ENCODE measurements at places on chromosomes 6 and 20.

DNA sequence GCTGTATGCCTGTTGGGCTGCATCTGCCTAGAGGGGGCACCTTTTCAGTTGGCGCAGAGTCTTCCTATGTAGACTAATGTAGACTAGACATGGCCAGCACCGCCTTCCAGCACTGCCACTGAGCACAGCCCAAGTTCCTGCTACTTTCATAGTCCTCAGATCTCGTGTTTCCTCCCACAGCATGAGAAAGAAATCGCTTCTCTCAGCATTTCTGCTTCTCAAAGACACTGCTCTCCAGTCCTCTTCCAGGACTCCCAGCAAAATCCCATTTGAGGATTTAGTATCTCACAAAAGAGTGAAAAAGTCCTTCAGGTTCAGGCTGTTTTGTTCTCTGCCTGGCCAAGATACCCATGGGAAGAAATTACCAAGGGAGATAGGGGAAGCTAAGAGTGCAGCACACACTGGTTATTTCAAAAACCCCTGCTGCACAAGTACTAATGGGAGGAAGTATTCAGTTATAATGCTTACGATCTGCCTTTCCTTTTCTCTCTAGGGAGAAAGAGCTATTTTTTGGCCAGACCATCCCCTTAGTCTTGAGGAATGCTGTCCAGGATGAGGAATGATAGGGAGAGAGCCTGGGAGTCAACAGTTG, 35.7 kb downstream of the OGFRL1 start:
- DNase-seq, result no peak

DNA sequence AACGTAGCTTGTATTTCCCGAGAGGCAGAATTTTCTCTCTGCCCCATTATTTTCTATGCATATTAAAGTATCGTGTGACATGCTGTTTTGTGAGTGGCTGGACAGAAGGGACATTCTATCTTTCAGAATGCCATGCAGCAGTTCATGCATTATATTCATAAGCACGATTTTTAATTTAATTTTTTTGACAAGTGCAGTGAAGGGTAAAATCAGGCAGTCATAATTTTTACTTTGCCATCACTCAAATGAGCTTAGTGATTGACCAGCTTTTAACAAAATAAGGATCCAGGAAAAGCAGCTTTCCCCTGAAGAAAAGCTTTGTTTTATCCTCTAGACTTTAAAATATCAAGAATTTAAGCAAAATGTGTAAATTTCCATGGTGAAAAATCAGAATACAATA, 673.3 kb downstream of the KIF16B start:
- no peak for DNase-seq

DNA sequence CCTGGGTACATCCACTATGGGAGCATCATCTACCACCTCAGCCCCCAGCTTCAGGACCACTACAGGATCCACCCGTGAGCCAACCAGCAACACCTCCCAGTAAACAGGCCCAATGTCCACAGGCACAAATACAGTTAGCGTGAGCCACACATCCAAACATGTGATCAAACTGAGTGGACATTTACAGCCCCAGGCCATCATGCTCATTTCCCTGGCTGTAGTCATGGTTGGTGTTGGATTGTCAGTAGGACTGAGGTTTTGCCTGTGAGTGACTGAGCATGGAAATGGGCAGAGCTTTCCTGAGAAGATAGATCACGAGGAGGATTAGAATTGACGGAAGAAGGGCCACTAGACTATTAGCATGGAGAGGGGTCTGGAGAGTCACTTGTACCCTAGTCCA, 10.7 kb upstream of the MUC21 start:
- no peak for DNase-seq

GRCh38 chr6:39111280-39111679, 3.7 kb downstream of the SAYSD1 start:
- no peak for DNase-seq

- DNase-seq, result no peak
Observed at GRCh38 chr6:100472674-100473073, 8.0 kb upstream of the SIM1 start.

GRCh38 chr20:4029505-4030467, 14.4 kb upstream of the RNF24 start:
- no peak for DNase-seq

- DNase-seq, result no peak
Observed at GRCh38 chr20:32449057-32449889, 91.1 kb downstream of the ASXL1 start.

- DNase-seq, result no peak
Observed at GRCh38 chr6:152952866-152953509, 29.9 kb downstream of the FBXO5 start.

DNA sequence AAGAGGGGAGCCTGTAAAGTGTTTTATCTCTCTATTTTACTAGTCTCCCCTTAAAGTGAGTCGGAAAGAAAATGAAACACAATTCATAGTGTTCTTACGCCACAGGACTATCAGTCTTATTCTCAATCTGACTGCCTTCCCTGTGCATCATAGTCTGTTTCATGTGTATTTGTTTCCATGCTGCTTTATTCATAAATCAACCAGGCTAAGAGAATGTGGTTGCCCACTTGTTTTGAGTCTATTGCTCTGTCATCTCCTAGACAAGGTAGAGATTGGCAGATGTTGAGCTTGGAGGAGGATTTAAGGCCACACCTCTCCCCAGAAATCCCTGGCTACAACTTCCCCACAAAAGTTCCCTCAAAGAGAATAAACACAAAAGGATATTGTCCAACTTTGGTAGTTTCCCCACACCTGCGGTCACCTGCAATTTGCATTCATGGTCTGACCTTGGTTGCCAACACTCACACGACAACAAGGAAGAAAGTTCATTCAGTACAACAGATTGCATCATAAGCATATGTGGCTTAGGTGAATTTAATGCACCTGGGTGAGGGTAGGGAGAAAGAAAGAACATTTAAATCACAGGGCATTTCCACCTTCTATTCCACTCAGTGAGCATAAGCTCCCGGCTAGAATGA, 167.1 kb upstream of the FBXL4 start:
- no peak for DNase-seq

- DNase-seq, result no peak
Observed at GRCh38 chr6:68639826-68640490, 4.9 kb downstream of the ADGRB3 start.

DNA sequence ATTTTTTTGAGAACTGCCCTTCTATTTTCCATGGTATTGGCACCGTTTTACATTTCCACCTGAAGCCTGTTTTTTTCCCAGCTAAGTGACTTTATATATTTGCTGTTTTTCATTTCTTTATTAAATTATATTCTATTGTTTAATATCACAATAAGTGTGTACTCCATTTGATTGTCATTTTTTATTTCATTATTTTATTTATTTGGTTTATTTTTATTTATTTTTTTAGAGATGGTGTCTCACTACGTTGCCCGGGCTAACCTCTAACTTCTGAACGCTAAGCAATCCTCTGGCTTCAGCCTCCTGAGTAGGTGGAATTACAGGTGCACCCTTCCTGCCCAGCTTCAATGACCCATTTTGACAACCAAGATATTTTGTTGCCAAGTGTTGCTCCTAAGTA, 202.6 kb downstream of the SIM1 start:
- DNase-seq, result no peak

- no peak for DNase-seq
Observed at GRCh38 chr6:126077810-126078776, 91.8 kb downstream of the TRMT11 start.

DNA sequence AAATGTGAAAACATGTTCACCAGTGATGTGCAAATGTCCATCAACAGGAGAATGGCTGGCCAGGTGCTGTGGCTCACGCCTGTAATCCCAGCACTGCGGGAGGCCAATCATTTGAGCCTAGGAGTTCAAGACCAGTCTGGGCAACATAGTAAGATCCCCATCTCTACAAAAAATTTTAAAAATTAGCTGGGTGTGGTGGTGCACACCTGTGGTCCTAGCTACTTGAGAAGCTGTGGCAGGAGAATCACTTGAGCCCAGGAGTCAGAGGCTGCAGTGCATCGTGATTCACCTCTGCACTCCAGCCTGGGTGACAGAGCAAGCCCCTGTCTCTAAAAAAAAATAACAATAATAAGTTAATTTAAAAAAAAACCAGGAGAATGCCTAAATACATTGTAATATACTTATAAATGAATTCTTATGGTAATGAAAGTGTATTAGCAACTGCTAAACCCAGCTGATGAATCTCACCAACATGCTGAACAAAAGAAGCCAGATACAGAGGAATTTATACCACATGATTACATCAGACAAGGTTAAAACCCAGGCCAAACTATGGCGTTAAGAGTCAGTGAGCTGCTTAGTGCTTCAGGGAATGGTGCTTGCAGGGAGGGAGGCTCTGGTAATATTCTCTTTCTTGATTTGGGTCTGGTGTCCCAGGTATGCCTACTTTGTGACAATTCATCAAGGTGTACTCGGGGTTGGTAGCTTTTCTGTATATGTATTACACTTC, 36.4 kb downstream of the RPP40 start:
- DNase-seq, result no peak

GRCh38 chr20:11403711-11404110, 514.0 kb upstream of the BTBD3 start:
- no peak for DNase-seq

DNA sequence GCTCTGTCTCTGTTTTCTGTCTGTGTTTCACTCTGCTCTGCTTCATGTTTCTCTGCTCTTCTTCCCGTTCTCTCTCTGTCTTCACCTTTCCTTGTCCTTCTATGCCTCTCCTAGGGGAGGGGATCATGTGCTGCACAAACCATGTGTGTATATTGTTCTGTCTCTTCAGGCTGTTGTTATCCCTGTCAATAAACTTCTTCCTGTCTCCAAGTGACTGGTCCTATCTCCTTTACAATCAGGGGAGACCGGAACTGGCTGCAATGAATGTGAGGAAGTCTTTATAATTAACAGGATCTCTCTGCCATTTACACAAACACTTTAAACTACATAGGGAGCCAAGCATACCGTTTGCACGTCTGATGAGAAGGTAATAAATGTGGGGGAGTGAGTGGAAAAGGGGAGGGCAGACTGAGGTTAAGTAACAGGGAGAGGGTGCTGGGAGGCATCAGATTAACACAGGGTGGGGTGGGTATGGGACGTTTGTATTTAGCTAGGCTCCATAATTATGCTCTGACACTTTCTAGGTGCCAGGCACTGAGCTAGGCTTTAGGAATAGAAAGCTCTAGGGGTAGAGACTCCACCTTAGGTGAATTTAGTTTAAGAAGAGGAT, 626.1 kb downstream of the DHX35 start:
- no peak for DNase-seq

DNA sequence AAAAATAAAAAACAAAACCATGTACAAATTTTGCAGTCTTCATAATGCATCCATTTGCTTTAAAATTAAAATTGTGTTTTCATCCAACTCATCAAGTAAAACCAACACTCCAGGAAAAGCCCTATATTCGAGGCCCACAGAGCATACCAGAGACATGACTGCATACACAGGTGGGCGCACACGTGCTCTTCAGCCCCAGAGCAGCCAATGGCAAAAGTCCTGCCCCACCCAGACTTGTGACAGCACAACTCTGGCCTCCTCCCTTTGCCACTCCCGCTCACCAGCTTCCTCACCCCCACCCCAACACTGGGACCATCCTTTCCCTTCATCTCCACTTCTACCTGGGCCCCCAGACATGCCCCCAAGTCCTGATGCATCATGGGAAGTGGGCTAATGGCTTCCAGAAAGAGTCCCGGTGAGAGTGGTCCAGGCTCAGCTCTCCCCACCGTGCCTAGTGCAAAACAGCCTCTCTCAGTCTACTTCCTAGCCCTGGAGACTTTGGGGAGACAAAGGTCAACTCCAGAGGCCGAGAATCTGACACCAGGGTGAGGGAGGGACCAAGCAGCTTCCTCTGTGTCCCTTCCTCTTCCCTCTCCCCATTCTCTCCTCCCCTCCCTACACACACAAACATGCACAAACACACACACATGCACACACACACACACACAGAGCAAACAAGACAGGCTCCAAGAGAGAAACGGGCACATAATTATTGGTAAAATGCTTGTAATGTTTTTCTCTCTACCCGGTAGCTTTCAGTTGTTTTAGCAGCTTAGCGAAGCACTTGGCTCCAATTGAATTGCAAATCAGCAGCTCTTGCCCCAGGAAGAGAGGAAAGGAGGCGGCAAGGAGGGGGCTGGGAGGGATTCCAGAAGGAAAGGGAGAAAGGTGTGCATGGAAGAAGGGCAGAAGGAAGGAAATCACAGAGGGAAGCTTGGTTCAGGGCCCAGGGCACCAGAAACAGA, 14.3 kb downstream of the GRM4 start:
- DNase-seq, result no peak

DNA sequence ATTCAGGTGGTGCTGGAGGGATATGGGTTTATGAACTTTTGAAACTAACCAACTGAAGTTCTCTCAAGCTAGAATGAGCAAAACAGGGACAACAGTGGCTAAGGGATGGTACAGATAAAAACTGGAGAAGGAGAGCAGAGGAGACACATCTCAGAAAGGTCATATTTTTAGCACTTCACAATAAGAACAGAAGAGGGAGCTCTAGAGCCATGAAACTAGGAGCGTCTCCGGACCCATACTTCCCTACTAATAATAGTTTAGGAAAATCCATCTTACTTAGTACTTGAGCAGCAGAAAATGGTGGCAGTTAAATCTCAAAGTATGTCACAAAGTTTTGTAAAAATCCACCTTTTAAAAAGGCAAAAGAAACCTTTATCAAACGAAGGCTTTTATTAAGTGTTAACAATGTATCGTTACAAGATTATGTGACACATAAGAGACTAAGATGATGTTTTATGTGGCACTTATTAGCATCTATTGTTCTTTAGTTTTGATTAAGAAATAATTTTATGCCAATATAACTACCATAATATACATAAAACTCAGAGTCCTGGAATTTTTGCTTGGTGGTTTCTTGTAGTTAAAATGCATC, 278.6 kb downstream of the TBC1D32 start:
- no peak for DNase-seq

DNA sequence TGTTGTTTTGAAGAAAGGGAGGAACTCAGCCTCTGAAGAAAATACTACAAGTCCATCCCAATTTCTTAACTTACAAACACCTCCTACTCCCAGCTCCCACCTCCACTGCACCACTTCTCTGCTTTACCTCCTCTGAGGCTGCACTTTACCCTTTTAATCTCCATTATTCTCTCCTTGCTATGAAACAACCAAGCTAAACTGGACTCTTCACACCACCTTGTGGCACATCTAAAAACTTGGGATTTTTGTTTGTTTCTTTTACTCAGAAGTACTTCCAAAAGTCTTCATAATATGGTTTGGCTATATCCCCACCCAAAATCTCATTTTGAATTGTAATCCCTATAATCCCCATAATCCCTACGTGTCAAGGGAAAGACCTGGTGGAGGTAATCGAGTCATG, 142.2 kb downstream of the MOXD1 start:
- no peak for DNase-seq

DNA sequence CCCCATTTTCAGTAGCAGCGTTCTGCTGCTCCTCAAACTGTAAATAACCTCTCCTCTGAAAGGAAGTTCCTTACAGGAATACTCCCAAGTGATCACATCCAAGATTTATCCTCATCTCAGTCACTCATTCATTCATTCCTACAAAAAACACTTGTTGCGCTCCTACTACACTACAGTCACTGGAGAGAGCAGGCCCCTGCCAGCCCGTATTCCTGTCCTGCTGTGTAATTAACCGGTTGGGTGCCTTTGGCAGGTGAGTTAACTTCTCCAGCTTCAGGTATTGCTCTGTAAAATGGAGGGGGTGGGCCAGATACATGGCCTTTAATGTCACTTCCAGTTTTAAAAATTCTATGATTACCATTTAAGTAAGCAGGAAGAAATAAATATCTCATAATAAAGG, 15.0 kb upstream of the ZBTB24 start:
- DNase-seq, result no peak

Measured in coronary artery (tissue), 2 donors.